Tibial nerve (tissue), 4 donors: ENCODE measurements at places on chromosomes 3 and 15. TPM values are rescaled to one million over a fixed set of nuclear protein-coding genes. Genes with fewer than 3 reads are reported as not detected.
A peak's percentile ranks its signal among the peaks of the same experiment; 100 is the strongest.

- DNase-seq = peak; percentile 51
Measured at GRCh38 chr3:11499144-11499543, 144.6 kb downstream of the VGLL4 start.

DNA sequence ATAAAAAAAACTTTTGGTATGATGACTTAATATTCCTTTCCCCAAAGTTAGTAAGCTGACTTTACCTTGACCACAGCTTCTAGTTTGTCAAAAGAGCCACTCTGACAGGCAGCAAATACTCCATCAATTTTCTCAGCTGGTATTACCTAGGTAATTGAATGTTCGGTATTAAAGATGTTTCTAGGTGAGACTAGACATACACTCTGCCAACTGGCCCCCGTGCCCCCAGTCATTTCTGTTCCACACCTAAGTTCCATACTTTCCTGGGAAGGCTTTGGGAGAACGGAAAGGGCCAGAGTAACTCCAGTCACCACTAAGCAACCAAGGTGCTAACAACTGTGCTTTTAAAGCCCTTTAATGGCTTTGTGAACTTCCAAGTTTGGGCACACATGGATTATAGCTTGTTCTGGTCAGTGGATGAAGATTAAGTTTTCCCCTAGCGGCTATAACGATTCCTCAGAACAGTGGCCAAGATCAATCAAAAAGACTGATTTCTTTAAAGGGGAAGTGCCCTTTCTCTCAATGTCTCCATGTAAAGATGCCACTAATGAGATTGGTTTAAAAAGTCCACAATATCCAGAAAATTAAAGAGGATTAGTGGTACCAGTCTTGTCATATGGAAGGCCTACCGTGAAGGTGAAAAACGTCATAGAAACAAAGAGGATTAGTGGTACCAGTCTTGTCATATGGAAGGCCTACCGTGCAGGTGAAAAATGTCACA lies 7.0 kb downstream of the EIF4A2 start:
- DNase-seq = no peak

GRCh38 chr3:80733522-80734176 lies 965.9 kb upstream of the ROBO1 start:
- DNase-seq = no peak

DNA sequence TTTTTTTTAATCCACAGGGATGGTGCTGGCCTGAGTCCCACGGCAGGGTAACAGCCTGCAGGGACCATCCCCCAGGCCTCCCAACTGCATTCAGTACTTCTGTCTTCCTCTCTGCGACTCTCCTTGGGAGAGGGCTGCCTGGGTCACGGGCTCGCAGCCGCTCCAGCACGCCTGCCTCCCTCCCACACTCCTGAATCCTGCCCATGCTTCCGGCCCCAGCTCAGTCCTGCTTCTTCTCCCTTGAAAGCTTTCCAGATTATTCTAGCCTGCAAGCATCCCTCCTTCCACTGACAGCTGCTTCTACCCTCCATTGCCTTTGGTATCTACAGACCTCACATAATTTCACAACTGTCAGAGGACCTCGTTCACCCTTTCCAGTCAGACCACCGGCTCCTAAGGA lies 32.4 kb downstream of the MEGF11 start:
- no peak for DNase-seq

The ASB14 gene
- not detected for total RNA-seq

GRCh38 chr15:93617443-93617842 lies 528.4 kb upstream of the RGMA start:
- no peak for DNase-seq

The PLA1A gene
- 12.0 TPM for total RNA-seq

- no peak for DNase-seq
Measured at GRCh38 chr3:175729466-175729865, 870.3 kb downstream of the NAALADL2 start.

The LSAMP gene
- 3.6 TPM for total RNA-seq

The SCN11A gene
- 0.21 TPM for total RNA-seq

DNA sequence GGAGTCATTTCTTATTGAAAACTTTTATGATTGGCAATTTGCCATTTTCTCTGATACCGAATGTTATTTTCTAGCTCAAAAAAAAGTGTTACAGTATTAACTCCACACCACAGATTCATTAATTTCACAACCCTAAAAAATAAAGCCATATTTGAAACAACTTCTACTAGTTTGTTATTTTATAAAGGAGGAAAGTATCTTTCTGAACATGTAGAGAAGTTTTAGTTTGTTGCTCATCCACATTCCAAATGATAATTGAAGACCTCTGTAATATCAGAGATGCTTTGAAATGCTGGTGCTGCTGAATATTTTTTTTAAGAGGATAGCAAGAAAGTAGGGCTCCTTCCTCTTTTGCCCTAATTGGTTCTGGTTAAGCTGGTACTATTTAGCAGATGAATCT lies 1.9 kb downstream of the VGLL3 start:
- no peak for DNase-seq

The GOLGA6L7 gene
- total RNA-seq = not detected

The MORC1 gene
- total RNA-seq = not detected
